Forelimb muscle (tissue), 1 donor: ENCODE measurements at places on chromosomes 6 and 20.

DNA sequence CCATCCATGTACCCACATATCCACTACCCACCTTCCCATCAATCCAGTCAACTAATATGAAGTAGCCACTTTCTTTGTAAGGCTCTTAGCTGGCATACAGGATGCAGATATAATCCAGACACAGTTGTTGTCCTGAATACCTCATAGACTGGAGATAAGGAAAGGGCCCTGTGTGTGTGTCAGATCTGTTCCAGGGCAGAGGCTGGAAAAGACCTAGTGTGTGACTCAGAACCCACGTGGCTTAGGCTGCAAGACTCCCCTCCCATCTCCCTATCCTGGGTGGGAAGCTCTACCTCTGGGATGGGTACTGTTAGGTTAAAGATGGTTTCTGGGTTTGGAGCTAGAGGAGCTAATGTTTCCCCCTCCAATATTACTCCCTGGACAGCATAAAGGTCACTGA lies 3.6 kb downstream of the BPIFA1 start:
- DNase-seq: no peak

- DNase-seq: no peak
These were observed 167.4 kb downstream of the CDC5L start for GRCh38 chr6:44554861-44555260.

GRCh38 chr20:14470977-14471661 lies 133.7 kb upstream of the FLRT3 start:
- DNase-seq: no peak

GRCh38 chr6:121497970-121498375 lies 62.5 kb downstream of the GJA1 start:
- no peak for DNase-seq

- DNase-seq: no peak
These were observed 51.3 kb downstream of the PTPN1 start for GRCh38 chr20:50561379-50562078.

- no peak for DNase-seq
These were observed 22.3 kb upstream of the SMOC2 start for GRCh38 chr6:168418711-168419121.

DNA sequence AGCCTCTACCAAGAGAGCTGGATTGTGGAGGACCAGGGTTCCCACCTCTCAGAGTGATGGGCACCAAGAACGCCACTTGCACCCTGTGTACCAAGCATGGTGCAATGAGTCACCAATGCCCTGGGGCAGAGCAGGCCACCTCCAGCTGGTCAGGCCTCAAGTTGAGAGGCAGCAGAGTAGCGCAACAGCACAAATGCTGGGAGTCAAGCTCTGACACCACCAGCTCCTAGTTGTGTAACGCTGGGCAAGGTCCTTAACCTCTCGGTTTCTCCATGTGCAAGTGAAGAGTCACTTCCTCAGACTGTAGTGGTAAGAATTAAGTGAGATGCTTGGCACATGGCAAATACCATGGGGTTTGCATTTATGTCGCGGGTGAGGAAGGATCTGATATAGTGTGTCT lies 25.6 kb downstream of the GFOD1 start:
- no peak for DNase-seq

- no peak for DNase-seq
These were observed 18.5 kb downstream of the DST start for GRCh38 chr6:56624046-56624727.

DNA sequence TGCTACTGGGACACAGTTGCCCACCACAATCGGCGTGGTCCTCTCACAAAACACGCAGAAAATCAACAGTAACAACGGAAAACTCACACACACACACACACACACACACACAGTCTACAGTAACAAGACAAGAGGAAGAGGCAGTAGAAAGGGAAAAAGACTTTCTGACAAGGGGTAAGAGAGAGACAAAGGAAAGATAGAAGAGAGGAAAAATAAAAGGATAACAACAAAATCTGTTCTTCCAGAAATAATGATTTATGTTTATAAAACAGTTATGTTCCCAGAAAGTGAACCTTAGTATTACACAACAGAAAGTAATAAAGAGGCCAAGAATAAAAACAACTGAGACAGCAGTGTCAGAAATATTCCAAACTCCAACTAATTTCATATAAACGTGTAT lies 2.9 kb downstream of the RANBP9 start:
- no peak for DNase-seq

DNA sequence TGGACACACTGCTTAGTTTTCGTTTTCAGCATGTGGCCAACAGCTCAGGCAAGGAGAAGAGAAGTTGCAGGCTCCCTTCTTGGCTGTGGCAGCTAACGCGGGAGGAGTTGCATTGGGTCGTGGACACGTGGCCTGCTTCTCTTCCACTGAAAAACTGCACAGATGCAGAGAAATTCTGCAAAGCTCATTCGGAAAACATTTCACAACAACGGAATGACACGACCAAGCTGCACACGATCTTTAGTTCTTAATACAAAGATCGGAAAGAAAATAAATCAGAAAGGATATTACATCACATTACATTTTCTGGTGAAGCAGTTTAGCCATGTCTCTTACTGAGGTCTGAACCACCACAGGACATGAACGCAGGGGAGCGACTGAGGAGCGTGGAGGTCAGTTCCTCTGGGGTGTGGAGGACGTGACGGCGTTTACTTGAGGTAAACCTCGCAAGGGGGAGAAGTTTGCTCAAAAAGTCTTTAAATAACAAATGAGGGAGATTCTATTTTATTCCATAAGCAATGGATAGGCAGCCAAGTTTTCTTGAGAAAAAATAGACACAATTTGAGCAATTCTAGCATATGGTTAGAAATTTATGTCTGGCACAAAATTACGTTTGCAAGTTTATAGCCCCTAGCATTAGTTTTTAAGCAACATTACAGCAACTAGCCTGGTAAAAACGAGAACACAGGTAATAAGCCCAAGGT lies 178.3 kb downstream of the THBS2 start:
- peak; percentile 85 for DNase-seq

GRCh38 chr6:152170702-152171667 lies 363.5 kb downstream of the ESR1 start:
- no peak for DNase-seq

DNA sequence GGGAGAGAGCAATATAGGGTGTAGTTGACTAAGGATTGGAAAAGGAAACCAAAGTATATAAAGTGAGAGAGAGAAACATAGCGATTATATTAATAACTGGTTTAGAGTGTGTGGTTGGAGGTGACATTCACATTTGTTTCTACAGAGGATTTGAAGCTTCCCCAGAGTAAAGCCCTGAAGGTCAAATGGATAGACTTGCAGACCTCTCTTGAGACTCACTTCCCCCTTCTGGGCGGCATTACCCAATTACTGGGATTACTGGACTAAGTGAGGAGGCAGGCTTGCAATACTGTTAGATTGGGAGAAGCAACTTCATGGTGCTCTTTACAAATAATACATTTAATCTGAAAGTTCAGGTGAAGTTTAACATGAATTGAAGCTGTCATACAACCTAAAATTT lies 10.7 kb downstream of the FIG4 start:
- DNase-seq: no peak

DNA sequence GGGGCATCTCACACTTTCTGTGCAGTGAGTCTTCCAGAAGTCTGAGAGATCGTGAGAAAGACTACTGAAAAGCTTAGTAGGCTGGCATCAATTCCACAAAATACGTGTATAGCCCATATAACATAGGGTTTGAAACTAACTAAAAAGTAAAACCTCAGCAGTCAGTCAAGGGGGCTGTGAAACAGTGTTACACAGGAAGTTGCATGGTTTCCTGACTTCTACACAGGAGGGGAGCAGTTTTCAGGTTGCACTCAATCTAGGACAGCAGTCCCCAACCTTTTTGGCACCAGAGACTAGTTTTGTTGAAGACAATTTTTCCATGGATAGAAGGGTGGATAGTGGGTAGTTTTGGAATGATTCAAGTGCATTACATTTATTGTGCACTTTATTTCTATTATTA lies 4.7 kb upstream of the LY86 start:
- no peak for DNase-seq

- DNase-seq: no peak
These were observed 83.9 kb downstream of the MAP3K7 start for GRCh38 chr6:90502866-90503407.

DNA sequence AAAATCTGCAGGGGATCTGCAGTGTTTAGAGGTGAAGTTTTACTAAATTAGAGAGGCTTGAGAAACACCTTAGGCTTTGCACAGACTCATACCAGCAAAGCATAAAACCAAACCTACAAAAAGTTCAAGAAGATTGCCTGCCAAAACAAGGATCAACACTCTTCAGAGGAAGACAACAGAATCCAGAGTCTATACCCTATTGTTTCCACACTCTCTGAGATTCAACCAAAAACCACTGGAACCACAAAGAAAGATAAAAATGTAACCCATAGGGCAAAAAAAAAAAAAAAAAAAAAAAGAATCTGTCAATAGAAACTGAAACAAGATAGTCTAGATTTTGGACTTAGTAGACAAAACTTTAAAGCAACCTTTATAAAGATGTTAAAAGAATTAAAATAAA lies 102.7 kb downstream of the ANKRD60 start:
- no peak for DNase-seq

DNA sequence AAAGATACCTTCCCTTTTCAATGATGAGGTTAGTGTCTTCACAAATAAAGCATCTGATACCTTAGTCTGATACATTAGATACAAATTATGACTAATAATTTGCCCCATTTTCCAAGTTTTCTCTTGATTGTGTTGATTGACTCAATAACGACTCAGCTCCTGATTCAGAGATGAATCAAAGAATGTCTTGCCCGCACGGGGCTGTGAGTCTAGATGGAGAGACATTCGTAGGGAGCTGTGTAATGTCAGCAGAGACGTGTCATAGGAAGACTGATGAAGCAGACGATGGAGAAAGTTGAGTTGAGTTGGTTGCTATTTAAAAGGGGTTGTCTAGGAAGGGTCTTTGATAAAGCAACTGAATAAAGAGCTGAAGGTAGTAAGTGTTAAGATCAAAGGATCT lies 78.2 kb downstream of the TSHZ2 start:
- DNase-seq: no peak
